ENCODE measurements at places on chromosomes 4 and X.
A peak's percentile ranks its signal among the peaks of the same experiment; 100 is the strongest.

DNA sequence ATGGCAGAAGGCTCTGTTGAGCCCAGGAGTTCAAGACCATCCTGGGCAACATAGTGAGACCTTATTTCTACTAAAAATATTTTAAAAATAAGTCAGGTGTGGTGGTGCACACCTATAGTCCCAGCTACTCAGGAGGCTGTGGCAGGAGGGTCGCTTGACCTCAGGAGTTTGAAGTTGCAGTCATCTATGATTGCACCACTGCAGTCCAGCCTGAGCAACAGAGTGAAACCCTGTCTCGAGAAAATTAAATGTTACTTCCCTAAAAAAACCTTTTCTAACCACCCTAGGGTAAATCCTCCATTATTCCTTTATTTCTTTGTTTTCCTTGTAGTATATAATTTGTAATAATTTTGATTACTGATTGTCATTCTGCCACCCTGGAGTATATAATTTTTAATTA lies 7.9 kb downstream of the FAM200B start:
- DNase-seq, result no peak

DNA sequence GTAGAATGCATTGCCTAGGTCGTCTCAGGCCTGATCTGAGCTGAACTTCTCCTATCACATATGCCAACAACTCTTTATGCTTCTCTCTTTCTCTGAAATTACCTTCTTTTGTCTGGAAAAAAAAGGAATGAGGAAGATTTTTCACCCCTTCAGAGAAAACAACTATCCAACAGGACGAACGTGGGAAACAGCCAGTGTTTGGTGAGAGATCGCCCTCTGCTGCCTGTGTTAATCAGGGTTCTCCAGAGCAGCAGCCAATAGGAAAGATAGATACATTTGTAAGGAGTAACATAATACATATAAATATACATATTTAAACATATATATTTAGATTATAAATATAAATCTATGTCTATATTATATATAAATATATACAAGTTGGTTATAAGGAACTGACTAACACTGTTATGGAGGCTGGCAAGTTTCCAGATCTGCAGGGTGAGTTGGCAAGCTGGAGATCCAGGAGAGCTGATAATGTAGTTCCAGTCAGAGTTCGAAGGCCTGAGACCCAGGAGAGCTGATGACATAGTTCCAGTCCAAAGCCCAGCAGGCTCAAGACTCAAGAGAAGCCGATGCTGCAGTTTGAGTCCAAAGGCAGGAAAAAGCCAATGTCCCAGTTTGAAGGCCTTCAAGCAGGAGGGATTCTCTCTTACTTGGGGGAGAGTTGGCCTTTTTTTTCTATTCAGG lies 13.3 kb downstream of the CETN2 start:
- no peak for DNase-seq

GRCh38 chrX:40552768-40553167 lies 28.0 kb upstream of the ATP6AP2 start:
- DNase-seq, result no peak

GRCh38 chrX:74781507-74782034 lies 143.7 kb downstream of the NEXMIF start:
- no peak for DNase-seq

DNA sequence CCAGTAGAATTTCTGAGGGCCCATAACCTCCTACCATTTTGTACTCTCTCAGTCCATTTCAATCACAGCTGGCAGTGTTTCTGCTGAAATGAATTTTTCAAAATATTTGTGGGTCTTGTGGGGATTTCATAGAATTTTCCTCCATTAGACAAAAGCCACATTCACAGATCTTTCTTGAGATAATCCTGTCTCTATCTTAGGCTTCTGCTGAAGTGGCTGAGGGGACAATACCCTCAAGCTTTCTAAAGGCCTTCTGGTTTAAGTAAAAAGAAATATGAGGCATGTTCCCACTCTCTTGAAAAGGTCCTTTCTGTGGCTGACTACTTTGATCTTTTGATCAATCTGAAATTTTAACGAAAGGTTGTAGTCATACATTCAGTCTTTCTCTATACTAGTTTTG lies 1930.0 kb upstream of the AGA start:
- no peak for DNase-seq

- no peak for DNase-seq
Observed at GRCh38 chrX:40253771-40254170, 156.0 kb upstream of the BCOR start.

- no peak for DNase-seq
Observed at GRCh38 chr4:11650801-11651596, 222.3 kb upstream of the HS3ST1 start.

DNA sequence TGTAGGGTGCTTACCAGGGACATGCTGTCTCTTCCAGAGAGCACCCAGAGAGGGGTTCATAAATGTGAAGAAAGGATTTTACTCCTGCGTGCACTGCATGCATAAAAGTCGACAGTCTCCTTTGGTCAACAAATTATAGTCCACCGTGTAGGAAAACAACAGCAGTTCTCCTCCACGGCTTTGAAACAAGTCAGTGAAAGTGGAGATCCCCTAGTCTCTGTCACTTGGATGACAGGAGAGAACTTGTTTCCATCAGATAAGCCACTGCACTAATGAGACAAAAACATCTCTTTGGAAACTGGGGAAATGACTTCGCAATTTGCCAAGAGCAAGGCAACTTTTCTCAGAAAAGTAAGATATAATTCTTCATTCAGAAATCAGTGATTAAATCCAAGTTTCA lies 9.7 kb downstream of the UNC5C start:
- no peak for DNase-seq

DNA sequence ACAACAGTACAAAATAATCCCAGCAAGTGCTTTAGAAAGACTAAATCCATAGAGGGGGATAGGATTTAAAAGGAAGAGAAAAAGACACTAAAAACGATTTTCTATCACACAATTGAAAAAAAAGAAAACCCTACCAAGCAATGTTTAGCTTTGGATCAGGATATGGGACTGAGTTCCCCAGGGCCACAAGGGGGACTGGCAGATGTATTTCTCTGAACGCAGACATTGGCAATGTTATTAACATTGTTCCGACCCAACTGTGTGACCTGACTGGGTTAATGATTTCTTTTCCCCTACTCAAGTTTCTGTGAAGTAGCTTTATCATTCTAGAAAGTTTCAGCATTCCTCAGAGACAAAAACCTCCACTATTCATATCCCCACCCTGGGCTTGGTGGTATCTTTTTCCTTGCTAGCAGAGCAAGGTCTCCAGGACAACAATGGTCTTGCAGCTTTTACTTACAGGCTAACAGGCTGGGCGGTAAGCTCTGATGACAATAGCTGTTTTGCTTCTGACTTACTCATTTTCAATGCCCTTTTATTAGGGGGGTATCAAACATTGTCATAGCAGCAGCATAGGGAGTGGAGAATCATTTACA lies 25.8 kb downstream of the SLC7A11 start:
- no peak for DNase-seq

- no peak for DNase-seq
Observed at GRCh38 chr4:184598753-184599491, 50.3 kb downstream of the CASP3 start.

DNA sequence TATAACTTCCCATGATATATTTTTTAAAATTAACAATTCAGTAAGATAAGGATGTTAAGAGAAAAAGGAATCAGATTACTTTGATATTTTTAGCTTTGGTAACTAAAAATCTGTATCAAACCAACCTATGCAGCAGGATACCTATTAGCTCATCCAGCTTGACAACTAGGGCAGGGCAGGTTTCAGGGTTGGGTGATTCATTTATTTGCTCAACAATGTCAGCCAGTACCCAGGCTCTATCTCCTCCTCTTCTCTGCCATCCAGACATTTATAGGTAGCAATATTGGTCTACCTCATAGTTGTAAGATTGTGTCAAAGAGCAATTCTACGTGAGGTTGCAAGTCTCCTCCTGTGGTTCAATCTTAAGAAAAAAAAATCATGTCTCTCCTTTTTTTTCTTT lies 421.9 kb downstream of the ANKRD50 start:
- no peak for DNase-seq

DNA sequence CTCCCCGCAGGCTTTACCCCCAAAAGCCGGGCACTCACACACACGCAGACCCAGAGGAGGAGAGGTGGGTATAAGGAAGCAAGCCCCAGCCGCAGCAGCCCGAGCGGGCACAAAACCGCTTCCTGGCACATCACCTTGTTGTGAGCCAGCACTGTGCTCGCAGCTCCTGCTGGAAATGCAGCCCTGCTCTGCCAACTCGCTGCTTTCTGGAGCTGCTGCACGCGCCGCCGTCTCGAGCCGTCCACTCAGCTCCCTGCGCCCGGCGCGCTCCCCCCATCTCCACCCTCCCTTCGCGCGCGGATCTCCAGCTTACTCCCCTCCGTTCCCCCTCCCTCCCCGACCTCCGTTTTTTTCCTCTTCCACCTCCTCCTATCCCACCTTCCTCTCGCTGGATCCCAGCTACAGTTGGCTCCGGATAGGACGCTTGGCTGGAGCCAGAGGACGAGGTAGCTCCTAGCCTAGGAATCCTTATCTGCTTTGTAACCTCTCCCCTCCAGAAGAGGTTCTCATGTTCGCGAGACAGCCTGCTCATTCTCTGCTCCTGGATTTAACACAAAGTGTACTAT lies at the start of gene SPOCK3:
SPOCK3 (minus strand) TSS at position 179 of the 566 bp plus-strand sequence.
- no peak for DNase-seq

DNA sequence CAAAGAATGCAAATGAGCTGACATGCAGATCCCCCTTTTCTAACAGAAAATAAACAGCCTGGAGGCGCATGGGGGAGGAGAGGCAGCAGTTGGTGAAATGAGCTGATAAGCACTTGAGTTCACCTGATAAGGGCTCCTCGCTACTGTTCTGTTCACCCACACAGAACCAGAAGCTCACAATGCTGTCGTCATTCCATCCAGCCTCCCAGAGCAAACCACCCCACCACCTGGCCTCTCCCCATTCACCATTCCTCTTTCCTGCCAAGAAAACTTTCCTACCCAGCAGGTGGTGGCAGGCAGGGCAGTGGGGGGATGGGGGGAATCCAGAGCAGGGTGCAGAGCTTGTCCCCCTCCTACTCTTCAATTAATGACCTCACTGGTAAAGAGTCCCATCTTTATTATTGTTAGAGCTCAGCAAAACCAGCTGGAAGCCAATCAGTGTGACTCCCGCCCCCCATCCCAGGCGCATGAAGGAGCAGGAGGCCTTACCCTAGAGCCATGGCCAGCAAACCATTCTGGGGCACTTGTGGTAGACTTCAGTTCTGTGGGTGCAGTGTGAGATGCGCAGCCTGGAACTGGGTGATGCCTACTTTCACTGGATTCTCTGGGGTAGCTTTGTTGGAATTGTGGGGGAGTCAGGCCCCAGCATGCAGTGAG lies 350.3 kb downstream of the ZIC3 start:
- DNase-seq, result peak; percentile 13

- DNase-seq, result no peak
Observed at GRCh38 chrX:37846558-37846933, 825 bp downstream of the DYNLT3 start.

DNA sequence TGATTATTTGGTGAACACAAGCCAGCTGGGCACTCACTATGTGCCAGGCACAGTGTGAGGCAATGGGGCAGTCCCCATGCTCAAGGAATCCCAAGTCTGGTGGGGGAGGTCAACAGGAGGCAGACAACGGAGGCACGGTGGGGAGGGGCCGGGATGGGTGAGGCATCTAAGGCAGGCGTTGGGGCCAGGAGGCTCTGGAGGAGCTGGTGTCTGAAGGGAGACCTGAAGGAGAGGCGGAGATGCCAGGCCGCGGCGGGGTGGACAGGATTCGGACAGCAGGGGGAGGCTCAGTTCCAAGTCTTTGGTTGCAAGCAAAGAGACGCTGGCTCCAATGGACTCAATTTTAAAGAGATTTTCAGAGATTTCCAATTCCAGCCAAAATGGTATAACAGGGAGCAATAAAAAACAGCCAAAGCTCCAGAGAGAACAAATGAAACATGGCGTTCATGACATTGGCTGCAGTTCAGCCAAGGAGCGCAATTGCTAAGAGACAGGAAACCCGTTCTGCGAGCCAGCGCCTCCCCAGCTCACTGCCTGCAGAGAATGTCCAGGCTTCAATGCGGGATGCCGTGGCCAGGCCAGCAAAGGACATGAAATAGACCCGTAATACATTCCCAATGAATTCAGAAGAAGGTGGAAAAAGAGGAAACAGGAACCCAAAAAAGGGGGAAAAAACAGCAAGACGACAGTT lies 105.2 kb upstream of the LRPAP1 start:
- no peak for DNase-seq

GRCh38 chrX:143674926-143675325 lies 39.0 kb upstream of the SLITRK4 start:
- no peak for DNase-seq

DNA sequence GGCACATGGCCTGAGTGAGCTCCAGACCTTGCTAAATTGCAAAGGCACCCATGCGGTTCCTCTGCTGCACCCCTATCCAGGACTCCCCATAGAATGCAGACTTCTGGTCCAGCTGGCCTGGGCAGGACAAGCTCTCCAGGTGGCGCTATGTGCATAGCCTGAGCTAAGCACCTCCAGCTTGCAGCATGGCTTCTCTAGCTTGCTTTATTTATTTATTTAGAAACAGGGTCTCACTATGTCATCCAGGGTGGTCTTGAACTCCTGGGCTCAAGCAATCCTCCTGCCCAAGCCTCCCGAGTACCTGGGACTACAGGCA lies 5.5 kb upstream of the WFS1 start:
- no peak for DNase-seq

GRCh38 chr4:156495091-156495490 lies 476.5 kb downstream of the PDGFC start:
- DNase-seq, result no peak

DNA sequence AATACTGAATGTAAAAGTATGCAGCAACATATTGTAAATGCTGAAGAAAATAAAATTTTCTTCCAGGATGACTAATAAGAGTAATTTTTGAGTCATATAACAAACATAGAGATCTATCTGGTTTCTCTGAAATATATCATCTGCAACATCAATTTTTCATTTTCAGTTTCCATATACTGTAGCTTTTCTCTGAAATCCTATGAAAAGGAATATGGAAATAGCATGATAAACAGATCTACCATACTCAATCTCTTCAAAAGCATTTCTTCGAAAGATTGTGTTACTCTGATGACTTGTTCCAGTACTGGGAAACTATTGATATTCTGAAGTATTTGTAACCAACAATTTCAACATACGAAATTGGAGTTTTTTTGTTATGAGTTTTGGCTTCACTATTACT lies 1156.7 kb downstream of the FAM133A start:
- DNase-seq, result no peak

DNA sequence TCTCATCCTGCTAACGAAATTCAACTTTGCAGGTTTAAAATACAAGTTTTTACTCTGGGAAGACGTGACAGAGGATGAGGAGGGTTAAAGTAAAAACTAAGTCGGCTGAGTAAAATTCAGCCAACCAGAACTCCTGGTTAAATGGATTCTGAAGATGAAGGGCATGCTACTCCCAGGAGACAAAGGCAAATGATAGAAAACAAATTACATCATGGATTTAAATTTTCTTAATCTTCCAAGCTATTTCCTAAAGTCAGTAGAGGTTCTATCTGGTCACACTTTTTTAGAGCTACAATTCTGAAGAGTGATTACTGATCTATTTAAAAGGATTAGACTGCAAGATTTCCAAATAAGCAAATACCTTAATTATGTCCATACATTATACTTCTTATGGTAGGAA lies 47.9 kb downstream of the ZNF827 start:
- no peak for DNase-seq

DNA sequence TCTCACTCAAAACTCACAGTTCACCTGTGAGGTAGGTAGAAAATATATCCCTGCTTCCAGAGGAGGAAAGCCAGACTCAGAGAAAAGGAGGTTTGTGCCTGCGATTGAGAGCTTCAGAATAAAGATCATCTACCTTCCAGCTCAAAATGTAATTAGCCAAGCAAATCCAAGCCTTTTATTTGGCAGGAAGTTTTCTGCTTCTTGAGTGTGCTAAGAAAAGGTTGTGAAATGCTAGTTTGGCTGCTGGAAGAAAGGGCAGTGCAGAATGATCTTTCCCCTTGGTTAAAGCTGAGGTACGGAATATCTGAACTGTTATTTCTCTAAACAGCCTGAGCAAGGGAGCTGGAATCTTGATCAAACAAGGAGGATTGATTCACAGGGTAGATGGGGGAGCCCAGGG lies 59.7 kb upstream of the VCX3B start:
- DNase-seq, result no peak

Data from NT2/D1 (cell line).